ENCODE measurements at places on chromosomes 4 and X.

DNA sequence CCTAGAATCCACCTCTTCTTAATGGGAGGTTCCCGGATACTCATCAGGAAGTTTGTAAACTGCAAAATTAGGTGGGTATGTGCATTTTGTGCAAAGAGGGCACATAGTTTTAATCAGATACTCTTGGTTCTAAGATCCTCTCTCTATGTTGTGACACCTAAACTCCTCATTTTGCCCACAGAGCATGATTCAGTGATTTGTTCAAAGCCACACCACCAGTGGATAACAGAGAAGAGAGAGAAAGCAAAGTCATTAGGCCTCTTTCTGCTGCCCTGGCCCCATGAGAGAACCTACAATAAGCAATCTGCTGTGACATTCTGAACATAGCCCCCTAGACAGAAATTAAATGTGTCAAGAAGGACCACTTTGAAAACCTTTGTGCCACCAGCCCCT lies 72.3 kb upstream of the STIM2 start:
- no peak for DNase-seq

DNA sequence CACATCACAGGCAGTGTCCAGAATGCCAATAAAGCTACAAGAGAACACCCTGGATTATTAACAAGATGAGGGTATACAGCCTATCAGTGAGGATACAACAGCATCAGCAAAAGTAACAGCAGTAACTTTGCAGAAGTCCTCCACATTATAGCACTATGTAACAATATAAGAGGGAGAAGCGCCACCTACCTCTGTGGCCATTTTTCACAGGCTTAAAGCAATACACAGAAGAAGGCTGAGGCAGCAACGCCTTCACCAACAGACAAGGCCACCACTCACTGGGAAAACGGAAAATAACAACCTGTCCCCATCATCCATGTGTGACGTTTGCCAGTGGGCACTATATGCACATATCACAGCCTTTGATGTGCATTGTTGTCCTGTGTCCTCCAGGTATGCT lies 12.5 kb downstream of the RTL8B start:
- no peak for DNase-seq

DNA sequence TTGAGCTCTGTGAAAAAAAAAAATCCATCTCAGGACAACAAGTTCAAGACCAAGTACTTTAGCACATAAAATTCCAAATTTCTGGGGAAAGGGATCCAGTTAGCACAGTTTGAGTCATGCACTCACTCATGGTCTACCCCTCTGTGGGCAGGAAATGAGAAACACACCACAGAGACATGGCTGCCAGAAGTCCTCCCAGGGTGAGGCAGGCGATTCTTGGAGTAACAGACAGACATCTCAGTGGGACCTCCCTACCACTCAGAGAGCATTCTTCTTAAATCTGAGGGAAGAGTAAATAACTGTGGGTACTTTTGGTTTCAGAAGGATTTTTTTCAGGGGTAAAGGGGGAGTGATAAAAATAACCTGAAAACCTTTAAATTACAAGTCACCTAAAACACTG lies 14.1 kb downstream of the CXCL1 start:
- peak; percentile 35 for DNase-seq

- DNase-seq = no peak
Measured at GRCh38 chr4:118816538-118817177, 19.3 kb downstream of the SEC24D start.

- DNase-seq = no peak
Measured at GRCh38 chr4:150944660-150945059, 70.4 kb downstream of the LRBA start.

GRCh38 chr4:25213347-25213979 lies 20.4 kb upstream of the PI4K2B start:
- no peak for DNase-seq

- DNase-seq = no peak
Measured at GRCh38 chrX:24204958-24205357, 55.4 kb downstream of the ZFX start.

DNA sequence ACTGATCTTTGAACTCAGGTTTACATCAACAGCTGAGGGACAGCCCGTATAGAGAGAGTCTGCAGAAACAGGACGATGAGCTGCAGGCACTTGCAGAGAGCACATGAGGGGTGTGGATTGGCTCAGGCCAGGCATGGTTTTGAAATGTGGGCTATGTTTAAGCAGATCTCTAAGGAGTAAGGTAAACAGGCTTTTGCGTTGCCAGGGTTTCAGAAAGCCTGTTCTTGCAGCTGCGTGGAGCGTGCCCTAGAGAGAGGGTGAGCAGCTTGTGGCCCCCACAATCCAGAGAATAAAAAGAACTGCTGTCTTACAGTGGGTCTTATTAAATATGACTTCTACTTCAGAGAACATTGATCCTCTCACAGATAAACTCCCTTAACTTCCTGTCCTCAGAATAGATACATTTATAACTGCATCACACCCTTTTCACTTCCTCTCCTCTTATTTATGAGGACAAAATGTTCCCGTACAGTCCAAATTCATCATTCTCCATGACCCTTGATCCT lies 64.1 kb downstream of the TMA16 start:
- DNase-seq = no peak

GRCh38 chr4:1945124-1945895 lies 63.5 kb downstream of the NELFA start:
- no peak for DNase-seq

DNA sequence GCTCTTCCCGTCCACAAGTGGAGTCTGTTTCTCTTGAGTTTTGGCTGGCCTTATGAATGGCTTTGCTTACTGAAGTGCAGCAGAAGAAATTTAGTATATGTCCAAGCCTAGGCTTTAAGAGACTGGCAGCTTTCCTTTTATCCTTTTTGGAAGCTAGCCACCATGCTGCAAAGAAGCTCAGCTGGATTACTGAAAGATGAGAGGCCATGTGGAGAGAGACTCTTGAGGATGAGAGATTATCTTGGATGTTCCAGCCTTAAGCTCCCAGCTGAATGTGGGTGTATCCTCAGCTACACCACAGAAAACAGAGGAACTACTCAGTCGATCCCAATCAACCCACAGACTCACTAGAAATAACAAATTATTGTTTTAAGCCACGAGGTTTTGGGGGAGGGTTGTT lies 12.5 kb downstream of the CCNG2 start:
- DNase-seq = no peak

GRCh38 chr4:93749292-93749761 lies 79.2 kb upstream of the ATOH1 start:
- DNase-seq = no peak

GRCh38 chr4:7182616-7183015 lies 9.7 kb upstream of the SORCS2 start:
- DNase-seq = no peak

DNA sequence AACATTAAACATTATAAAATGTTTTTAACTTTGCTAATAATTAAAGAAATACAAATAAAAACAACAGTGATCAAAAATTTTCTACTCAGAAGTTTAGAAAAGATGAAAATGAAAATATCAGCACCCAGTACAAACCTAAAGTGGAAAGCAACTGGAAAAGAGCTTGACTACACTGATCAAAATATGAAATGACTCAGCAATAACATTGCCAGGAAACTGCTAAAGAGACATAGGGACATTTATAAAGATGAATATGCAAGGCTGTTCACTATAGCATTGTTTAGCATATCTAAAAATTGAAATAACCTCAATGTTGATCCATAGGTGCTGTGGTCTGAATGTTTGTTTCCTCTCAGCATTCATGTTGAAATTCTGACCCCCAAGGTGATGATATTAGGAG lies 88.5 kb upstream of the NOCT start:
- no peak for DNase-seq

- DNase-seq = no peak
Measured at GRCh38 chrX:39492497-39493162, 605.1 kb downstream of the BCOR start.

DNA sequence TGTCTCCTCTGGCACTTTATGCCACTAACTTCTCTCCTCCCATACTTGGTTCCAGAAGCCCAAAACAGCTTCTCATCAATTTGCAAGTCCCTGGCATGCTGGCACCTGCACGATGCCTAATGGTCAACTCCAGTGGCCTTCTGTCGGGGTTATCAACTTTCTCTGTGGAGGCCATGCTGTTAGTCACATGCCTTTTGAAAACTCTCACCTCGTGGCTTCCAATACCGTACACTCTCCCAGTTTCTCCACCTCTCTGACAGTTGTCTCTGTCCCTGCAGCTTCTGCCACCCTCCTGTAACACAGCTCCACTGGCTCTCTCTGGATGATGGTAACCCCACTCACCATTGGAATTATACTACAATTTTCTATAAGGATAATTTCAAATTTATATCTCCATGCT lies 324.0 kb downstream of the NR3C2 start:
- no peak for DNase-seq

GRCh38 chr4:25900310-25900709 lies 13.7 kb upstream of the SMIM20 start:
- DNase-seq = no peak

- DNase-seq = no peak
Measured at GRCh38 chrX:16222151-16222550, 54.9 kb downstream of the MAGEB17 start.

DNA sequence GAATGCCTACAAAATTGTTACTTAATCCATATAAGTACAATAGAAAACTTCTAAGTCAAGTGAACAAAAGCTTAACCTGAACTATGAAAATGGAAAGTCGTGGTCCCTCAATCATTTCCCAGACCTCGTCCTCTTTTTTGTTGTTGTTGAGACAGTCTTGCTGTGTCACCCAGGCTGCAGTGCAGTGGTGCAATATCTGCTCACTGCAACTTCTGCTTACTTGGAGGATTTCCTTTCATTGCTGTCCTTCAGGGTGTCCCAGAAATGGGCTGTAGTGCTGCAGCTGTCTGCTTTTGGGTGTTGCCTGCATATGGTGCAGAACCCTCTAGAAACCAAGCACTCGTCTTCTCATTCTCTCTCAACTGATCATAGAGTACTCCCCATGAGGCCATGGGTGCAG lies 75.0 kb upstream of the IL2 start:
- no peak for DNase-seq

DNA sequence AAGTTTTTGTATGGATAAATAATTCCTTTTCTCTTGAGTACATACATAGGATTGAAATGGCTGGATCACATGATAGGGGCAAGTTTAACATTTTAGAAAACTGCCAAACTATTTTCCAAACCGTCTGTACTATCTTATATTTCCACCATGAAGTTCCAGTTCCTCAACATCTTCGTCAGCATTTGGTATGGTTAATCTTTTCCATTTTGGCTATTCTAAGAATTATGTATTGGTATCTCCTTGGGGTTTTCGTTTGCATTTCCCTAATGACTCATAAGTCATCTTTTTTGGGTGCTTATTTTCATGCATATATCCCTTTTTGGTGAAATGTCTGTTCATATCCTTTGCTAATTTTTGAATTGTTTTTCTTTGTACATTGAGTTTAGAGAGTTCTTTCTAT lies 227.7 kb downstream of the DLG3 start:
- DNase-seq = no peak

DNA sequence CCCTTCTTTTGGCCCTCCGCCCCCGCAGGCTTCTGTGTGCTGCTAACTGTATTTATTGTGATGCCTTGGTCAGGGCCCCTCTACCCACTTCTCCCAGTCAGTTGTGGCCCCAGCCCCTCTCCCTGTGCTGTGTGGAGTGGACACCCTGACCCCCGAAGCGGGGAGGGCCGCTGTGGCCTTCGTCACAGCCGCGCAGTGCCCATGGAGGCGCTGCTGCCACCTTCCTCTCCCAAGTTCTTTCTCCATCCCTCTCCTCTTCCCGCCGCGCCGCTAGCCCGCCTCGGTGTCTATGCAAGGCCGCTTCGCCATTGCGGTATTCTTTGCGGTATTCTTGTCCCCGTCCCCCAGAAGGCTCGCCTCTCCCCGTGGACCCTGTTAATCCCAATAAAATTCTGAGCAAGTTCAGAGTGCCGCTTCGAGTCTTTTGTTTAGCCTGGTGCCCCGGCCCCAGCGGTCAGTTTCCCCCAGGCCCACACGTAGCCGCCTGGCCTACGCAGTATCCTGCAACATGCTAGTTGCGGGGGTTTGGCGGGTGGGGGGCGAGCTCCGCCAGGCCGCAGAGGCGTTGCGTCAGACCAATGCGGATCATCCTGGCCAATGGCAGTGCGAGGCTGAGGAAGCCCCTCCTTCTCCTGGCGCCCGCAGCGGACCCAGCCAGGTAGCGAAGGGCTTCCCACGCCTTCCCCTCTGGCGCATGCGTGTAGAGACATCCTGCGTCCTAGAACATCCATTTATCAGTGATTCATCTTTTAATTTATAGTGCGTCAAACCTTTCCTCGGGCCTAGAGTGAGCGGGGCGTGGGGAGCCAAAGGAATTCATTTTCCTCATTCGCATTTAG lies 5.6 kb upstream of the KANTR start:
- DNase-seq = no peak

- no peak for DNase-seq
Measured at GRCh38 chr4:156888762-156889161, 82.8 kb downstream of the PDGFC start.

DNA sequence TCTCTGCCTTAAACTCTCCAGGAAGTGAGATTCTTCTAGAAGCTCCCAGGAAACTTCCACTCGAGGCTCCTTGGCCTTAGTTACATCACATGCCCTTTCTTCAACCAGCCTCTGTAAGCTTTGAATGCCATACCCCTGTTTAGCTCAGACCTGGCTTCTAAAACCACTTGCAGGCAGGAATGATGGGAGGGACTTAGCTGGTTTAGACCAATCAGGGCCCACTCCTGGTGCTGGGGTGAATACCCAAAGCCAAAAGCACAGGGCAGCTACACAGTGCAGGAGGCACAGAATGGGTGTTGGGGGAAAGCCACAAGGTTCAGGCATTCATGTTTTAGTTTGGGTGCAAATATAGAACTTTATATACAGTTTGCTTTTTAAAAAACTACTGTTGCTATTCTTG lies 296.2 kb downstream of the FRMPD4 start:
- no peak for DNase-seq

- DNase-seq = no peak
Measured at GRCh38 chr4:3255611-3256186, 6.7 kb downstream of the MSANTD1 start.

All from urothelium cell line (cell line).